Esophagus squamous epithelium (tissue), 5 donors: ENCODE measurements at places on chromosomes 2 and 18.
A peak's percentile ranks its signal among the peaks of the same experiment; 100 is the strongest.

GRCh38 chr2:164669291-164669690 is 48.0 kb upstream of the GRB14 start:
- DNase-seq, result no peak

- no peak for DNase-seq
Measured at GRCh38 chr18:14031053-14031452, 101.2 kb downstream of the ZNF519 start.

DNA sequence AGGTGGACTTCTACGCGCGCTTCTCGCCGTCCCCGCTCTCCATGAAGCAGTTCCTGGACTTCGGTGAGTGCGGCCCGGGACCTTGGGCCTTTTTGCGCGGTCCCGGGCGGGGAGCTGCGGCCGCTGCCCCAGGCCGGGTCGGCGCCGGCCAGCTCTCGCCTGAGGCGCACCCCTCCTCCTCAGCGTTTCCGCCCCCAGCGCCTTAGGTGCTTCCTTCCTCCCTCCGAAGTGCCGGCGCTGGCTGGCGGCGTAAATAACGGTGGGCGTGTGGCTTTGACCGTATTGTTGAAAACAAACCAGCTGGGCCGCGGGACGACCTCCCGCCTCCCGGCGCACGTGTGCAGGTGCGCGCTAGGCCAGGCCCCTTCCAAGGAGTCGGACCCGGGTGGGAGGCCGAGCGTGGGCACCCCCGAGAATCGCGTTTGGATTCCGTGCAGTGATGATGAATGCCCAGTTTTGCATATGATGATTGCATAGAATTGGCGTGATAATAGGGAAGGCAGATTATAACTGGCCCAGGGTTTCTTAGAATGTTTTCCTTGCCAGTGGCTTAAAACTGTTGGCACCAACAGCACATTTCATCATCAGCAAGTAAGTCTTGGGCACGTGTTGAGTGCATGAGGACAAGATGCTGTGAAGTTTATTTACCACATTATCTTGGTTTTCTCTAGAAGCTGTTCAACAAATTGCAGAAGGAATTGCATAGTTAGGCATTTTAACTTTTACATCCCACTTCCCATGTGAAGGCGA is 569 bp downstream of the PDK1 start:
- DNase-seq, result peak; percentile 13

DNA sequence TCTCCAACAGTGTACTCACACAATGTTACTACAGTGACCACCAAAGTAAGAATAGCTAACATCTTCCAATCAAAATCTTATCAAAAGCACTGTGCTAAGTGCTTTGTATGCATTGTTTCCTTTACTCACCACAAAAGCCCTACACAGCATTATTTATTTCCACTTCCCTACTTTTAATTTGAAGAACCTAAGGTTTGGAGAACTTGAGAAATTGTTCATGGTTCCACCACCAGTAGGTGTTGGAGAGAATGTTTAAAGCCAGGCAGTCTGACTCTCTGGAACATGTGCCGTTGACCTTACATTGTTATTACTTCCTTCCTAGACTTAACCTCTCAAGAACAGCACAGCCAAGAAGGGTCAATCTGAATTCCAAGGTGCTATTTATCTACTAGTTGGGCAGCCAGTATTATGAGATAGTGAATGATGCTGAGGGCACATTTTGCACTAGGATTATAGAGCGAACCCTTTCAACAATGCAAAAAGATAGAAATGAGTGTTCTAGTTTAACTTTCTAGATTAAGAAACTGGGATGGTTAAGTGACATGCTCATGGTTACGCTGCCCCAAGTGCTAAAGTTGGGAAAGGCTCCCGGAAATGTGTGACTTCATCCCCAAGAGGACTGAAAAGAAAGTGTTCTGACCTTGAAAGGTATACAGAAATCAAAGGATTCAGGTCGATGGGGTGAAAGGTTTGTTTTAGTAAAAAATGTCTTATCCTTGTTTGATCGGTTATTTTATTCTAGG is 55.2 kb upstream of the FAM136A start:
- no peak for DNase-seq

- DNase-seq, result no peak
Measured at GRCh38 chr2:163753726-163754125, 17.9 kb upstream of the FIGN start.

- no peak for DNase-seq
Measured at GRCh38 chr18:23550898-23551297, 35.4 kb downstream of the NPC1 start.

DNA sequence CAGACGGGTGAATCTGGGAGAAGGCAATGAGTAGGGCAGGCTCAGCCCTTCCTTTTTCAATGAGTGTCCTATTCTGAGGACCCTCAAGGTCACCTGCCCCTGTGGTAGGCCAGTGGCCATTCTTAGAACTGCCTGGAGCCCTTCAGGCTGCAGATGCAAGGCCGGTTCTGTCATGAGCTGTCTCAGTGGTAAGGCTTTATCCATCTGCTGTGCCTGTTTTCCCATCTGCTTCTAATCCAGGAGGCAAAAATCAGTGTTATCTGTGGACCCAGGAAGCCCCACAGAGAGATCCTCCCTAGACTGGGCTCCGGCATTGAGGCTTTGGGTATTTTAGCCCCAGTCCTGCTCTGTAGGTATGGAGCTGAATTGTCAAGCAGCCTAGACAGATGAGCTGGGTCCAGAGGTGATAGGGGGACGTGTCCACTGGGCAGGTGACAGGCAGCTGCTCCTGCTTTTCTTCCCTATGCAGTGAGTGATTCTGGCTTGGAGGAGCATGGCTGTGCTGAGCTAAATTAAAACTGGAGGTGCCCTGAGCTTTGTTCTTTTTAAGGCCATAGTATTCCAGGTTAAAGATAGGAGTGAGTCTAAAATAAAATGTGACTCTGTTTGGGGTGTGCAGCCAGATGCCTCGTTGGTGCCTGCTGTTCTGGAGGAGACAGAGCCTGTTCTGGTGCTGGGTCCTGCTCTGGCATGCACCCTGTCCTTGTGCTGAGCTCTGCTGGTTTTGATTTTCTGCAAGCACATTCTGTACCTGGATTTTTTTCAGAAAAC is 92.5 kb downstream of the FHOD3 start:
- DNase-seq, result no peak

DNA sequence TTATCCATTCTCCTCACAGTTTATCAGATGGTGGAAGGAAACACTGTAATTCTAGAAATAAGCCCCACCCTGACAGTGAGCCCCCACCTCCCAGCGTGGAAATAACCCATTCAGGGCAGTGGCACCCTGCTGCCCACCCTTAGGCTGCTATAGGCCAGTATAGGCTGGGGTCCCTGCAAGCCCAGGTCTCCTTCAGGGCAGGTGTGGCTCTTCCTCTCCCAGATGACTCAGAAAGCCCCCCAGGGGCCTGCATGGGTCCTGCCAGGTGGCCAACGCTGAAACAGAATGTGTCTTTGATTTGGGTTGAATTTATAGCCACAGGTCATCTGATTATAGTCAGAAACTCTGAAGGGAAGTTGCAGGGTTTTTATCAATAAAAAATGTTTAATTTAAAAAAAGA is 136.4 kb downstream of the SH3RF3 start:
- no peak for DNase-seq

DNA sequence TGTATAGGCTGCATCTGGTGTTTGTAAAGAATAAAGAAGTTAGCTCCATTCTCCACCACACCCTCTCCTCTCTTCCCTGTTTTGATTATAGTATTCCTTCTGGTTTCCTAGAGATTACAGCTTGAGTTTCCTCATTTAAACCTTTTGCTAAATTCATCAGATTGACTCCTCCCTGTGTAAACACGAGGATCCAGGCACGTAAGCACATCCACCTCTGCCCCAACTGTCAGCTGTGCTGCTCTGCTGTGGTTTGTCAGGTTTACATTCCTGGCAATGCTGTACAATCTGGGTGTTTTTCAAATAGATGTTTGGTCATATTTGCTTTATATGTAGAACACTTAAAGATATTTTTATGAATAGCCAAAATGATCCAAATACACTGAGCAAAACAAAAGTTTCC is 302.8 kb downstream of the PTGR3 start:
- DNase-seq, result no peak

GRCh38 chr2:172922306-172922705 is 153.3 kb upstream of the MAP3K20 start:
- no peak for DNase-seq

- no peak for DNase-seq
Measured at GRCh38 chr18:35201256-35201931, 39.4 kb upstream of the ZNF397 start.

DNA sequence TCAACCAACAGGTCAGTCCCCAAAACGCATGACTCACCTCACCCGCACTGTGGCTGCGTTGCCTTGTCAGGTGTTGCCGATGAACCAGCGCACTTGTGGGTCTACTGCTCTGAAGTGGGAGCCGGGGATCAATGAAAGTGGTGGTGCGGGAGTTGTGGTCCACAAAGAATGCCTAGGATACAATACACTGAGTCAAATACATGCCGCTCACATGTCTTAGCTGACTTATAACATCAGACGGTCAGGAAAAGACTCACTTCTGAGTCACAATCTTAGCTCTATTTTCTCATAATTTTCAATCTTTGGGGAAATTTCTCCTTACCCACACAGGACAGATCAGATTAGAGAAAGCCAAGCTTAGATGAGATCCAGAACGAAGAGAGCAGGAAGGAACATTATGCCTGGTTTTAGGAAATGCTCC is 107.1 kb upstream of the STK17B start:
- DNase-seq, result no peak

- no peak for DNase-seq
Measured at GRCh38 chr2:71000780-71001591, 6.3 kb upstream of the TEX261 start.

DNA sequence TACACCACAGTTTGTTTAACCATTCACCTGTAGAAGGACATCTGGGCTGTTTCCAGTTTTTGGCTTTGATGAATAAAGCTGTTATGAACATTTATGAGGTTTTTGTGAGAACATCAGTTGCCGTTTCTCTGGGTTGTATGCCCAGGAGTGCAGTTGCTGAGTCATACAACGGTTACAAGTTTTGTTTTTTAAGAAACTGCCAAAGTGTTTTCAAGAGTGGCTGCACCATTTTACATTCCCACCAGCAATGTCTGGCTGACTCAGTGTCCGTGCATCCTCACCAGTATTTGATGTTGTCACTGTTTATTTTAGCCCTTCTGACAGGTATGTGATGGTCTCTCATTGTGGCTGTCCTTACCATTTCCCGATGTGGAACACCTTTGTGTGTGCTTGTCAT is 48.0 kb upstream of the GPR17 start:
- DNase-seq, result no peak

DNA sequence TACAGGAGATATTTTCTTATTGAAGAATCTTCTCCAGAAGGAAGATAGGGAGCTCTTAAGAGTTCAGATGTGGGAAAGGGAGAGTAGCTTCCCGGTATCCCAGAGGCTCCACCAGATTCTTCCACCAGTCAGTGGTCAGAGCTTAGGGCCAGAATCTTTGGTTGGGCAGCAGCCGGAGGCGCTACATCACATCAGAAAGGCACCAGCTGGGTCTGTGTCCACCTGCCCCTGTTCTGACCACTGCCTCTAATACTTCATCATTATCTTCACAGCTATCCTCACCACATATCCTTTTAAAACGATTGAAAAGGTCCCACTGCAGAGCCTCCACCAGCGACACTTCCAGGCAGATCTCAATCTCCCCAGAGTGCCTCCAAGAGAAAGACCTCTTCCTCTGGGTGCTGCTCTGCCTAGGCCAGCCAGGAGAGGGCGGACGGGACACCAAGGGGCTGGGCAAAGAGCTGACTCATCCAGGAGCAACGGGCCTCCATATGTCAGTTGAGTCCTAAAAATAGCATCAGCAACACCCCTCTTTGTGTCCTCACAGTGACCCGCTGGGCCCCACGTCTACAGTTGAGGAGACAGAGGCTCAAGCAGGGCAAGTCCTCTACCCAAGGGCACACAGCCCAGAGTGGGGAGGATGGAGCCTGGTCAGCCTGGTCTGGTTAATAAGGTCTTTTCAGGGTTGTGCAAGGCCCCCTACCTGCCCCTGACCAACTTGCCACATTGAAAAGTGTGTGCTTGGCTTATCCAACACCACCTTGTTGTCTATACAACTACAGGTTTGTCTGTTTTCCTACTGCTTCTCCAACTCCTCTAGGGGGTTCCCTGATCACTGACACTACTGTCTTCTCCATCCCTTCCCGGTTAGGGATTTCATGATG is 81.2 kb downstream of the ADD2 start:
- no peak for DNase-seq

DNA sequence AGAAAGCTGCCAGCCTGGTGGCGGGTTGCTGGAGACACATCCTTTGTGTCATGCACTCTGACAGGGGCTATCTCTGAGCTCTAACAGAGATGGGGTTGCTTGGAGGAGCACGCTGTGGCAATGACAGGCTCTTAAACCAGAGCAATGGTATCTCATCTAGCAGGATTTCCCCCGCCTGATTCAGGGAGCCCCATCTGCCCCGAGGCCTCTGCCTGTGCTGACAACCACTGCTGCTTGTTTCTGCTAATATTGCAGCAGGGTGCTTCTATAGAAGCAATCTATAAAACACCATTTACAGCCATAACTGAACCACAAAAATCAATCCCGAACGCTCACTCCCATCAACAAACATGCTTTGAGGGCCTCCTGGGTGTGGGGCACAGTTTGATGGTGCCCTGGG is 12.8 kb upstream of the DNPEP start:
- DNase-seq, result no peak

DNA sequence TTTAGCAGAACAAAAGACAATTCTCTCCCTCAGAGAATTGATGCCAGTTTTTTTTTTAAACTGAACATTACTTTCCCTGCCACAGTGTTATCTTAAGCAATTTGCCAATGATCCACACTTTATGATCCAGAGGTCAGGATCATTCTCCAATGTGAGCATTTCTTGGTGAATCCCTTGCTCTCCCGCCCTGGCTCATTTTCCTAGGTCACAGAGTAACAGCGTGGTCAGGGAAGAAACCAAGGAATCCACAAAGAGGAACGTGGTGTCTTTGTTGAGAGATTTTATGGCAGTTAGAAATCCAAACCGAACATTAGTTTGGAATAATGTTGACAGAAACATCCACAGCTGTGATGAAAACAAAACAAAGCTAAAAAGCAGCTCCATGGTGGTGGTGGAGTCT is 250.3 kb downstream of the TTC32 start:
- no peak for DNase-seq

GRCh38 chr2:100642425-100642824 is 79.6 kb downstream of the PDCL3 start:
- DNase-seq, result no peak

DNA sequence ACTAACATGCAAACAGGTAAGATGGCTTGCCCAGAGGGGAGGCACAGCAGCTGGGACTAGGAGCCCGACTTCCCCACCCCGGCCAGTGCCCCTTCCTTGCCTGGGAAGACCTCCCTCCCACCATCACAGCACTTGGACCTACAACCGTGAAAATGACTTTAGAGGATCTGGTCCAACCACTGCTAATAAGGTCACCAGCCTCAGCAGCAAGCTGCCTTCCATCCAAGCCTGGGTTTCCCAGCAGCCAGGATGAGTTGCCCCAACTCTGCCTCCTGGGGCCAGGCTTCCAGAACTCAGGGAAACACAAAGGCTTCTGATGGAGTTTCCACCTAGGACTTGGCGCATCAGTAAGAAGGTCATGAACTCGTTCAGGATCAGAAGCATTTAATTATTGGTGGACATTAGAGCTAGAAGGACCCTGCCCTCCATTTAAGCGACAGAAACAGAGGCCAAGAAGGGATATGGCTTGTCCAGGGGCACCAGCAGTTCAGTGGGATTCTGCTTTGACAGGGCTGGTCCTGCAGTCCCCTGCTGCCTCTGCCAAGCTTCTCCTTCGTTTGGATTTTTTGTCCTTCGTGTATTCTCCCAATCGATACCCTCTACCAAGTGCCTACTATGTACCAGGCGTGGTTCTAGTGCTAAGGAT is 403.0 kb upstream of the ID2 start:
- no peak for DNase-seq
